ENCODE measurements at places on chromosomes 3 and 15.
A peak's percentile ranks its signal among the peaks of the same experiment; 100 is the strongest.

DNA sequence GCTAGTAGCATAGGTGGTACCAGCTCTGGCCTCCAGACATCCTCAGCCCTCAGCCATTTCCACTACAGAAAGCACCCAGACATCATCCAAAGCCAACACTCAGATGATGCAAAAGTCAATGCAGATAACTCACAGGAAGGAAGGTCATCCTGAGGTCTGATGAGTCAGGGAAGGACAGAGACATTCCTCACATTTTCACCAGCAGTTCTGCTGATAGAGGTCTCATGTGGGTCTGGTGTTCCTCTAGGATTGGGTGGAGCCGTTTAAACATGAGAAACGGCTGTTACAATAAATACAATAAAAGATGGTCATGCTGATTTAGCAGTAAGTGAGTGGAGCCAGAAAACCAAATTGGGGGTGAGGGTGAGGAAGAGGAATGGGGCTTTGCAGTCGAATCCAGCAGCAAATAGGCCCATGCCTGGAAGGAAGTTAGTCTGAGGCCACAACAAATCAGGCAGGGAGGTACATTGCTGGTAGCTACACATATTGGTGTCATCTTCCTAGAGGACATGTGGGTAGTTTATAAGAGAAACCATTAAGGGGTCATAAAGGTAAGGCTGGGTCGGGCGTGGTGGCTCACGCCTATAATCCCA is 33.3 kb upstream of the FLNB start:
- peak; percentile 98 for DNase-seq

- DNase-seq: peak; percentile 96
These were observed 6.5 kb downstream of the SQOR start for GRCh38 chr15:45641374-45641781.

DNA sequence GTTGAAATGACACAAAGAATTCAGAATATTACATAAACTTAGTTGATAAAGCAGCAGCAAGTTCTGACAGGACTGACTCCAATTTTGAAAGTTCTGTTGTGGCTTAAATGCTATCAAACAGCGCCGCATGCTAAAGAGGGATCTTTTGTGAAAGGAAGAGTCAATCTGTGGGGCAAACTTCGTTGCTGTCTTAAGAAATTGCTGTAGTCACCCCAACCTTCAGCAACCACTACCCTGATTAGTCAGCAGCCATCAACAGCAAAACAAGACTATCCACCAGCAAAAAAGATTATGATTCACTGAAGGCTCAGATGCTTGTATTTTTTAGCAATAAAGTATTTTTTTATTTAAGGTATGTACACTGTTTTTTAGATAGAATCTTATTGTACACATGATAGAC is 14.2 kb downstream of the CRBN start:
- DNase-seq: no peak

DNA sequence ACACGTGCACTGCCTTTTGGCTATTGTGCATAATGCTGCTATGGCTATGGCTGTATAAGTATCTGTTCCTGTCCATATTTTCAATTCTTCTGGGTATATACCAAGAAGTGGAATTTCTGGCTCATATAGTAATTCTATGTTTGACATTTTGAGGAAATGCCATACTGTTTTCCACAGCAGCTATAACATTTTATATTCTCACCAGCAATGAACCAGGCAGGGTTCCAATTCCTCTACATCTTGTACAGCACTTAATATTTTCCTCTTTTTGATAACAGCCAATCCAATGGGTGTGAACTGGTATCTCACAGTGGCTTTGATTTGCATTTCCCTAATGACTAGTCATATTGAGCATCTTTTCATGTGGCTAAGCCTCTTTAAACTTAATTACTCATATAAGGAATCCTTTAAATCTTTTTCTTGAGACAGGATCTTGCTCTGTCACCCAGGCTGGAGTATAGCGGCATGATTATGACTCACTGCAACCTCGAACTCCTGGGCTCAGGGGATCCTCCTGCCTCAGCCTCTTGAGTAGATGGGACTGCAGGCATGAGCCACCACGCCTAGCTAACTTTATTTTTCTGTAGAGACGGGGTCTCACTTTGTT is 38.1 kb upstream of the IGDCC4 start:
- peak; percentile 33 for DNase-seq

- DNase-seq: no peak
These were observed 35.6 kb downstream of the SMAD3 start for GRCh38 chr15:67100801-67101581.

All from IMR-90 (cell line).